ENCODE measurements at places on chromosomes 12 and 14.

GRCh38 chr12:6532927-6533652 lies 1.2 kb upstream of the GAPDH start:
- DNase-seq: peak; percentile 71

DNA sequence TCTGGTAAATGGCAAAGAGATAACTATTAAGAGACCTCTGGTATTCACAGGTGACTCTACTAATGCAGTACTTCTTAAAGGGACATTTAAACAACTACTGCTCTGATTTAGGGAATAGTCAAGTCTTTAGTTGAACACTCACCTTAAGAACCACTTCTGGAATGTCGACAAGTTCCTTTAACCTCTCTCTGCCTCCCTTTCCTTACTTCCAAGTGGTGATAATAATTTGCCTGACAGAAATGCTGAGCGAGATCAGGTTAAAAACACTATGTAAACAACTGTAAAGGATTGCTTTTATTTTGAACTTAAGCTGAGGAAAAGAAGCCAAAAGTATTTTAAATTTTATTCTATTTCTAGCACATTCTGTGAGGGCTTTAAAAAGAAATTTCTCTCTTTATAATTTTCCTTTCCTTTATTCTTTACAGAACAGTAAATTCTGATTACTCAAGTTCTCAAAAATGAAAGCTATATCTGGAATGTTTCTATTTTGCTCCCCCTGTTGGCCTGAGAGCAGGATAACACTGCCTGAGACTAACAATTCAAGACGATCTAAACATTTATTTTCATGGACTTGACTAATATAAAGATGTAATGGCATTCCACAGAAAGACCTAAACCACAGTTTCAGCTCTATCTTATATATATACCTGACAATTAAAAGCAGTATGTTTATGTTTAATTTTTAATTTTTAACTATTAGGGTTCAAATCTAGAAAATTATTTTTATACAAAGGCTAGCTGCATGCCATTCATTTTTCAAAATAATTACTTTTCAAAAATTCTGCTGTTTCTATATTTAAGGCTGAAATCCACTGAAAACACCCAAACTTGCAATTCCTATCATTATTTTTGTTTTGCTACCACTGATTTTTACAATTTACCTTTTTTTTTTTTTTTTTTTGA lies 29.2 kb downstream of the ZCCHC8 start:
- no peak for DNase-seq

DNA sequence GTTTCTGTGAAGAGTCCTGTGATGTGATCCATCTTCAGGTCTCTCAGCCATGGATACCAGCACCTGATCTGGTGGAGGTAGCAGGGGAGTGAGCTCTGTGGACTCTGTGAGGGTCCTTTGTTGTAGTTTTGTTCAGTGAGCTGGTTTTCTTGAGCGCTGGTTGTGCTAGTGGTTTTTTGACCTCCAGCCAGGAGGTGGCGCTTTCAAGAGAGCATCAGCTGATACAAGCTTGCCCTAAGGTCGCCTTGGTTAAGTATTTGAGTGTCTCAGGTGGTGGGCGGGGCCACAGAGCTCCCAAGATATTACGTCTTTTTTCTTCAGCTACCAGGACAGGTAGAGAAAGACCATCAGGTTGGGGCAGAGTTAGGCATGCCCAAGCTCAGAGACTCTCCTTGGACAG lies 139.7 kb downstream of the TTLL5 start:
- peak; percentile 22 for DNase-seq

- DNase-seq: peak; percentile 65
These were observed 23.2 kb upstream of the RAP1B start for GRCh38 chr12:68587448-68587873.

DNA sequence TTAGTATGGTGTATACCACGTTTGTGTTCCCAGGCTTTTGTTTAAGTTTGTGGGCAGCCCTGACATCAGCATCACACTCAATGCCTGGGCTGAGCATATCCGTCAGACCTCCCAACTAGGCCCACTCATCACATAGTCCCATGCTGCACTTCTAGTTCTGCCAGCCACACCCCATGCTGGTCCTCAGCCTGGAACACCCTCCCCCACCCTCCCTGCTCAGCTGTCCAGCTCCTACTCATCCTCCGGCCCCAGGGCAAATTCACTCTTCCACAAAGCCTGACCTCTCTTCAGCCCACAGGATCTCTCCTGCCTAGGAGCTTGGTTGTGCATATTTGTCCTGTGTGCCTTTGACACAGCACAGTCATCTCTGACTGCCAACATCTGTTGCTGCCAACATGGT lies 3.9 kb upstream of the ENDOU start:
- no peak for DNase-seq

- DNase-seq: no peak
These were observed 2.4 kb downstream of the FGFR1OP2 start for GRCh38 chr12:26940516-26941214.

GRCh38 chr12:63068857-63069442 lies 82.1 kb downstream of the AVPR1A start:
- DNase-seq: no peak

DNA sequence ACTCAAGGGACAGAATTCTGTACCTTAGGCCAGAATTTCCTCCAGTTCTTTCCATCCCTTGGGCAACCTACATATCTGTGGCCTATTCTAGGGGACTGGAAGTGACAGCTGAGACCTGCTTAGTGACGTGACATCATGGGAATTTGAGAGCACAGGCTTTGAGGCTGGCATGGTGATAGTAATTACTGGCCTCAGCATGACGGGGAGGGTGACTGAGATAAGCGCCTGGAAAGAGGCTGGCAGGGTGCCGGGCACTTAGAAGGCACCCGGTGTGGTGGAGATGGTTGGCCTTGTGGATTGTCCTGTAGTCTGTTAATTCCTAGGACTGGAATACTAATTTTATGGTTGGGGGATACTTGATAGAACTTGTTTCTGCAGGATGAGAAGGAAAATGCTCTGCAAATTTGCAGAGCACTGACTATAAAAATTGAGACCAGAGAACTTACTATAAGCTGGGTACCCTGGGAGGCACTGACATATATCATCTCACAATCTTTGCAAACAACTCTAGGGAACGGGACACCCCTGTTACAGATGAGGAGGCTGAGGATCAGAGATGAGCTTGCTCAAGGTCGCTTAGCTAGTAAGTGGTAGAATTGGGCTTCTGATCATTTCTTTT lies 42.2 kb upstream of the TBX3 start:
- DNase-seq: no peak

GRCh38 chr14:106564058-106564643 lies 1037.8 kb downstream of the TMEM121 start:
- DNase-seq: peak; percentile 80
